ENCODE measurements at places on chromosomes 12 and 14. TPM values are rescaled to one million over a fixed set of nuclear protein-coding genes. Genes with fewer than 3 reads are reported as not detected.

DNA sequence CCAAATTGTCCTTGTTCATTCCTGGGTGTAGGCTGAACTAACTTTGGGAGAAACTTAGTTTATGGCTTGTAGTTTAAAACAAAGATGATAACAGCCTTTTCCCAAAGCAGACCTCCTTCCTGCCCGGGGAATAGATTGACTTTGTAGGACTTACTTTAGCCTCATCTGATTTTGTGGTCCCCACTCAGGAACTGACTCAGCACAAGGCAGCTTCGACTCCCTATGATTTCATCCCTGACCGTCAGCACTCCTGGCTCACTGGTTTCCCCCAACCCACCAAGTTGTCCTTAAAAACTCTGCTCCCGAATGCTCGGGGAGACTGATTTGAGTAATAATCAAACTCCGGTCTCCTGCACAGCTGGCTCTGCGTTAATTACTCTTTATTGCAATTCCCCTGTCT is 40.1 kb upstream of the DDHD1 start:
- DNase-seq = peak; percentile 78

GRCh38 chr12:27253347-27253746 is 9.3 kb downstream of the STK38L start:
- DNase-seq = no peak

DNA sequence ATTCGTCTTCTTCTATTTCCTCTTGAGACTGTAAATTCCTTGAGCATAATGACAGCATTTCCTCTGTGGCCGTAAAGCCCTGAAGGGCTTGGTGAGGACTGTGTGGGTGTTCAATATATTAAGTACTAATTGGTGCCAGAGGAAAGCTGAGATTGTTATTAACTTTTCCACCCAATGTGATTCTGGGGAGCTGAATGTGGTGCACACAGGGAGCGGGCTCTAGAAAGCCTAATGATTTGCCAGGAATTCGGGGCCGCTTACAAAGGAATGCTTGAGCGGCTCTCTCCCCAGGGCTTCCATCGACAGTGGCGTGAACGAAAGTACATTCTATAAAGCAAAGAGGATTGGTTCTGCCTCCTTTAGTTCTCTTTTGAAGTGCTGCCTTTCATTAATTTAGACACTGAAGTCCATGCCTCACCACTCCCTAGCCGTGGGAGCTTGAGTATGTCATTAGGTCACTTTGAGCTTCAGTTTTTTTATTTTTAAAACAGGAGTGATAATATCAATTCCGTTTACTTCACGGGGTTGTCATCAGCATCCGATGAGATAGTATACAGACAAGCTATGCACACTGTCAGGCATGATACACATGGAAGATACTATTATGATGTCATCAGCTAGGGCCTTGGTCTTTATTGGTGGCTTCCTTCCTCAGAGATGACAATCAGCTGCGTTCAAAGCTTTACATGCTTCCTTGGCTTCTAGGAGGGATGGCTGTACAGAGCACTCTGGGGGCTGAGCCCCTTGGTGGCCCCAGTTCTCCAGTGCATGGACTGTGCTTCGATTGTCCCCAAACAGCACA is 11.0 kb upstream of the GSG1 start:
- no peak for DNase-seq

GRCh38 chr12:30779578-30779977 is 24.8 kb upstream of the CAPRIN2 start:
- no peak for DNase-seq

DNA sequence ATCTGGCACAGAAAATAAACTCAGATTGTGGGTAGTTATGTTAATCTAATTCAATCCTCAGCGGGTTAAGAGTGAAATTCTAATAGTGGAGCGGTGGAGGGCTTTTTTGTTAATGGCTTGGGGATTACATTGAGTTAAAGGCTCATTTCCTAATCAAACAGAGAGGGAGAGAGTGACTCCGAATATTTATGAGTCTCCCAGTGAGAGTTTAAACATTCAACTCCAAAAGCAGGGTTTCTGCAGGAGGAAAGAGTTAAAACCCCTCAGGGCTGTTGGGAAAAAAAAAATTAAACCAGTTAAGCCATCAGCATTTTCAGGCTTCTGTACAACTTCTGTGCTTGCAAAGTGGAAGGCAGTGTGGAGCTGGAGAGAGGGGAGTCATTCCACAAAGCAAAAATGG is 62.1 kb upstream of the ESRRB start:
- no peak for DNase-seq

SCNN1A gene
- total RNA-seq = 0.23 TPM

AICDA gene
- total RNA-seq = not detected

All from Daoy (cell line).